Common myeloid progenitor, CD34-positive (primary cell): ENCODE measurements at places on chromosomes 11 and 22.

DNA sequence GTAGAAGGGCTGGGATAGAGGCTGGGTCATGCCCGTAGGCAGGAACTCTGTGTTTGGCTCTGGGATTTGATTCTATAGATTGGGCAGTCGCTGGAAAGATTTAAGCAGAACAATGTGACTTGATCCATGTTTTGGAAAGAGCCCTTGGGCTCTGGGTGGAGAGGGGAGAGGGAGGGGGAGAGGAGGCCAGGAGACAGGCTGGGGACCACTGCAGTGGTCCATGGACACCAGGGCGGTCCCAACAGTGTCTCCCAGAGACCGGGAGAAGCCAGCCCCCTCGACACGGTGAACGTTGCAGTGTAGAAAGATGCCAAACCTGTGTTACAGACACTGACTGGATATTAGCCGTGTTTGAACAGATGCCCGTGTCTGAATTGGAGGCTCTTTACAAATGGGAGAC, 19.5 kb downstream of the PVALB start:
- no peak for DNase-seq

GRCh38 chr11:363948-364761, 5.1 kb upstream of the B4GALNT4 start:
- peak; percentile 66 for DNase-seq

- peak; percentile 89 for DNase-seq
These were observed 1.4 kb downstream of the ASCL2 start for GRCh38 chr11:2268729-2269600.

- peak; percentile 40 for DNase-seq
These were observed 96.6 kb upstream of the POU2AF2 start for GRCh38 chr11:111148953-111149352.

GRCh38 chr22:37222440-37222971, 10.2 kb upstream of the SSTR3 start:
- DNase-seq = no peak

GRCh38 chr11:24064309-24064903, 432.4 kb upstream of the LUZP2 start:
- DNase-seq = no peak

DNA sequence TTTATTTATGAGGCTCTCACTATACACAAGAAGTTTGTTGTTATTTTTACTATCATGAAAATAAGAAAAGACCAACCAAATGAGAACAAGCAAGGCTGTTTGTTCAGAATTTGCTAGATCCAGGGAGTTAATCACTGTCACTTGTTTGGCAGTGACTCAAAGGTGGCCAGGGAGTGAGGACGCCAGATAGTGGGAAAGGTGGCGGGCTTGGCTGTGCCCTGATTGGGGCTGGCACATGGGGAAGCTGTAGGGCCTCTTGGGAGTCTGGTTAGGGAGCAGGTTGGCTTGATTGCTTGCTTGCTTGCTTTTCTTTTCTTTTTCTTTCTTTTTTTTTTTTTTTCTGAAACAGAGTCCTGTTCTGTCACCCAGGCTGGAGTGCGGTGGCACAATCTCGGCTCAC, 53.1 kb upstream of the SLC22A12 start:
- DNase-seq = peak; percentile 41

- DNase-seq = no peak
These were observed 9.4 kb downstream of the SLC5A12 start for GRCh38 chr11:26712497-26712896.

DNA sequence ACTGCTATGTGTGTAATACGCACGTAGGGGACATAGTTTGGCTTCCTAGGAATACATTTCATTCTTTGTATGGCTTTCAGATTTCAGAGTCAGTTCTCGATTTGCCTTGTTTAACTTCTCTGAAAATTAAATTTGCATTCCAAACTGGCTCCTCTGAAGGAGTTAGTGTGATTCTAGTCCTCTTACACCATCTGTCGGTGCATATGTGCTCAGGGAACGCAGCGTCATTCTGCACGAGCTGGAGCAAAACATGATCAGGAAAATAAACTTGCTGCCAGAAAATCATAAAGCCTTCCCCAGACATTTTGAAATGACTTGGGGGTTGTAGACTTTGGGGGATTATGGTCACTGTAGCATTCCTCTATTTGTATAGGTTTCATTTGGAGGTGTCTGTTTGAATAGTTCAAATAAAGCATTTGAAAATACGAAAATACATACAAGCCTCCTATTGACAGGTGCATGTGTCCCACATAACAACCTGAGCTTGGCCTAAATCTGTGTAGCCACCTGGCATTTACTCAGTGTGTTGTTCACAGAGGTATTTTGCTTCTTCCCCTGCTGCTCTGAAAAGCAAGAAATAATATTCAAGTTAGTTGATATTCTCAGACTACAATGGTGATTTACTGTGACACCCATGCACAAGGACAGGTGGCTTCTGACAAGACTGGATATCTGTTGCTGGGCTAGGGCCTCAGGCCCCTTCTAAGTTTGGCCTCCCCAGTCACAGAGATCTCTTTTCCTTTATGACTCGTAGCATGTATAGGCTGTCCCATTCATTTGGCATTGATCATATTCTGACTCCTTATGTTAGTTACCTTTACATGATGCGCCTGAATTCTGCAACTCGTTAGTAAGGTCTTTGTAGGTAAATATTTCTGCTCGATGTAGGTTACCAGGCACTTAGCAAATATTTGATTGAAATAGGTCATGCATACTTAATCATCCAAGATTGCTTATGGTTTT, 81.6 kb upstream of the SORL1-AS1 start:
- DNase-seq = peak; percentile 73

DNA sequence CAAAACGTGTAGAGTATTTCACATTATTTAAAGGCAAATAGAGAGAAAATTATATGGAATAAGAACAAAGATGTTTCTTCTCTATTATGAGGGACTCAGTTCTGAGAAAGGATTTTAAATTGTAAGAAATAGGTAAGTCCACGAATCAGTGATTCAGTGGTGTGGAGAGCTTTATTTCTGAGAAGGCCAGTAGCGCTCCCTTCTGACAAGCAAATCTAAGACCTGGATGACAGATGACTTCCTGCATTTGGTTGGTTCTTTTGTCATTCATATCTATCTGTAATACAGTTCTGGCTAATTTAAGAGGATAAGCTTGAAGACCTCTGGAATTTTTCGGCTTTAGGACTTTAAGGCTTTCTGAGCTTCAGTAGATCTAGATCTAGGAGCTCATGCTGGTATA, 7.0 kb downstream of the CD3E start:
- no peak for DNase-seq

- no peak for DNase-seq
These were observed 9.9 kb downstream of the FADS3 start for GRCh38 chr11:61881397-61881796.

- no peak for DNase-seq
These were observed 177.1 kb downstream of the LRRC4C start for GRCh38 chr11:41282395-41282794.

DNA sequence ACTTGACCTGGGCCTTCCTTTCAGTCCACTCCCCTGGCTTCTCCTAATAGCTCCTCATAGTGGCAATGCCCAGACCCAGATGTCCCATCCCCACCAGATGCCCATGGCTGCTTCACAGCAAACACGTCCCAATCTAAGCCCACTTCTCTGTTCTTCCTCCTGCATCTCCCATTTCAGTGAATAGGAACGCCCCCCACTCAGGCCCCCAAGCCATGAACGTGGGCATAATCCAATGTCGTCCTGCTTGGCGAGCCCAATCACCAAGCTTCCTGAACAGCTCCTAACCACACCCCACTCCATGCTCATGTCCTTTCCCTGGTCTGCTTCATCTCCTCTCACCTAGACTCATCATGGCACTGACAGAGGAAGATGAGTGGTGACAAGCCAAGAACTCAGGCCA, 8.9 kb downstream of the IL18BP start:
- no peak for DNase-seq

DNA sequence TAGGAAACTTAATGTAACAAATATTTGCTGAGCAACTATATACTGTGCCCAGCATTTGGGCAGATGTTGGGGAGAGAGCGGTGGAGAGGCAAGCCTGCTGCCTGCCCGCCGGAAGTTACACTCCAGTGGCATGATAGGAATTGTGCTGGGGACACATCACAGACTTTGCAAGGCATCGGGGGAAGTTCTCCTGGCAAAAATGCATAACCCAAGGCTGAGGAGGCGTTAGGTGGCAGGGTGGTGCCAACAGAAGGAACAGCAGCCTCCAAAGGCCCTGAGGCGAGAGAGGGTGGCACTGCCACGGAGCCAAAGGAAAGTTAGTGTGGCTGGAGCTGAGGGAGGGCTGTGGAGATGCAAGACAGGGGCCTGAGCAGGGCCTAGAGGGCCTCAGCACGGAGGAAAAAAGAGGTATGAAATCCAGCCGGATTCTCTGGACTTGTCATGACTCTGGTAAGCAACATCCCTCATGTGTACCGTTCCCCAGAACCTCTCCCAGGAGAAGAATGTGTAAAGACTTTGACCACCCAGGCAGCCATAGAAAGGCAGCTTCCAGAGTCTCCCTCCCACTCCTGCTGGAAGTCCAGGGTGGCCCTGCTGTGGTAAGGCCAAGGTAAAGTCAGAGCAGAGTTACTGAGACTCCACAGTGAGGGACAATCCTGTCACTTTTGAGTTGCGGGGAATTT, 76.1 kb upstream of the RAB1B start:
- no peak for DNase-seq

GRCh38 chr11:110497231-110497978, 67.7 kb downstream of the FDX1 start:
- DNase-seq = peak; percentile 57

DNA sequence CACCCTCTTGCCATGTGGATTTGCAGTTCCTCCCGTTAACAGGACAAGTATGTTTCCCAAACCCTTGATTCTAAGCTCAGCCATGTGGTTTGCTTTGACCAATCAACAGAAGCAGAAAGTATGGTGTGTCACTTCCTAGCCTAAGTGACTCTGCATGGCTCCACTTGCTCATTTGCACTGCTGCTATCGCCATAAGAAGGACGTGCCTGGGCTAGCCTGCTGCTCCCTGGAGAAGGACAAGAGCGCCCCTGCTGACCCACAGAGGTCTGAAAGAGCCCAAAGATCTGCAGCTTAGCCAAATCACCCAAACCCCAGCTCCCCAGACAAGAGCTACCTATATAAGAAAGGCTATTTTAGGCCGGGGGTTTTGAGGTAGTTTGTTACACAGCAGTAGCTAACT, 18.0 kb downstream of the TBRG1 start:
- DNase-seq = no peak

DNA sequence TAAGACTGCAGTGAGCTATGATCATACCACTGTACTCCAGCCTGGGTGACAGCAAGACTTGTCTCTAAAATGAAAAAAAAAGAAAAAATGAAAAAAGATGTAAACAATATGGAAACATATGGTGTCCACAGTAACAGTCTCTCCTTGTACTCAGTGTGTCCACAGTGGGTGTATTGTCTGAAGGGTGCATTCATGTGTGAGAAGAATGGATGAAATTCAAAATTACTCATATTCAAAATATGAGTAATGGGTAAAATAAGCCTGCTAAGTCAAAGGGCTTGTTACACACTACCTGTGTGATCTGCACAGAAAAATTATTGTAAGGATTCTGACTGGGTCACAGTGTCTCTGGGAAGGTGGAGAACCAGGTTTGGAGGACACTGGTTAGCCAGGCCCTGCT, 26.9 kb downstream of the PPFIA1 start:
- no peak for DNase-seq

GRCh38 chr11:131823772-131824171, 453.4 kb downstream of the NTM start:
- DNase-seq = no peak

DNA sequence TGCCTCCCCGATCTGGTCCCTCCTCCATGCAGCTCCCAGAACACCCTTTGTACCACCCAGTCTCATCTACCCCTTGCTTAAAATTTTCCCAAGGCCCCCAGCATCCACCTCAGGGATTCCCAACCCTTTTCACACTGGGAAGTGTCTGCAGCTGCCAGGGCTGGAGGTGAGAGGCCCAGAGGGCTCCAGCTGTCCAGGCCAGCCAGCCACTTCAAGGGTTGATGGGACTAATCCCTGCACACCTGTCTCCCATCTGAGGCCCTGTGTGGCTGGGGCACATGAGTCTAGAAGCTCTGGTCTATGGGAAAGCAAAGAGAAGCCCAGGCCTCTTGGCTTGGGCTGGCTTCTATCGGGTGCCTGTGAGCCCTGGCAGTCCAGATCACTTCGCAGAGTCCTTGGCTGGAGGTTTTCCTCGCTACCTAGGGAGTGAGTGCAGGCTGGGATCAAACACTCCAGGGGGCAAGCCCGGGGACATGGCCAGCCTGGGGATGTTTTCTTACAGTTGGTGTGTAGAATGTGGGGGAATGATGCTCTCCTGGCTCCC, 41.1 kb upstream of the TPBGL start:
- no peak for DNase-seq

- no peak for DNase-seq
These were observed 4.6 kb downstream of the MYH9 start for GRCh38 chr22:36383110-36383581.

DNA sequence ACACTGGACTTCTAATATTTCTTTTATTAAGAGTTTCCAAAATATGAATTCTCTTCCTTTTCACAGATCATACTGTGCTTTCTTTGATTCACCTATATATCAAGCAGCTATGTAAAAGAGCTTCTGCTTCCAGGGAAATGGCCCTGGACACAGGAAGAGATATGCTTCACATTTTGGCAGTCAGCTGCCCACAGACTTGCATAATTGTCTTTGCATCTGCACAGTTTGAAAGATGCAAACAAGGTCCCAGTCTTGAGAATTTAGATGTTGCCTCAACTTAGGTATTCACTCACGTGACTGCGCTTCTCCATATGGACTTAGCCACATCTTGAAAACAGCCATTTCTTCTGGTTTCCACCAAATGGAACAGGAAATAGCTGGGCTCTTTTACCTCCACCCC, 92.3 kb upstream of the POU2AF2 start:
- no peak for DNase-seq

GRCh38 chr11:22792497-22792896, 37.1 kb downstream of the SVIP start:
- DNase-seq = peak; percentile 8

DNA sequence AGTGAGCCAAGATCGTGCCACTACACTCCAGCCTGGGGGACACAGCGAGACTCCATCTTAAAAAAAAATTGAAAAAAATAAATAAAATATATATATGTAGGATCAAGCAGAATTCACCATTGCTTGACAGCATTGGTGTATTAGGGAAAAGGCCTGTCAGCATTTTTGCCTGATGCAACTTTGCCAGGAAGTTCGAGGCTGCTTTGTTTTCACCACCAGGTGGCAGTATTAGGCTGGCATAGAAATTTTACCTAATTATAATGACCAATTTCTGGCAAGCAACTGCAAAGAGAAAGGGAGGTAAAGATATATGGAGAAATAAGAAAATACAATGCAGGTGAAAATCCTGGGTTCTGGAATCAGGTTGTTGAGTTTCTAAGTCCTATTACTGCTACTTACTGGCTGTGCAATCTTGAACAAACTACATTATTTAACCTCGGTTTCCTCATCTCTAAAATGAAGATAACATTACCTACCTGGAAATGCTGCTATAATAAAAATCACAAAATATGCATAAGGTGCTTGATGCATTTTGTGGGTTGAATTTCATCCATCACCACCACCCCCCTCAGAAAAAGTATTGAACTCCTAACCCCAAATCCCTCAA, 24.7 kb downstream of the LAYN start:
- peak; percentile 64 for DNase-seq

DNA sequence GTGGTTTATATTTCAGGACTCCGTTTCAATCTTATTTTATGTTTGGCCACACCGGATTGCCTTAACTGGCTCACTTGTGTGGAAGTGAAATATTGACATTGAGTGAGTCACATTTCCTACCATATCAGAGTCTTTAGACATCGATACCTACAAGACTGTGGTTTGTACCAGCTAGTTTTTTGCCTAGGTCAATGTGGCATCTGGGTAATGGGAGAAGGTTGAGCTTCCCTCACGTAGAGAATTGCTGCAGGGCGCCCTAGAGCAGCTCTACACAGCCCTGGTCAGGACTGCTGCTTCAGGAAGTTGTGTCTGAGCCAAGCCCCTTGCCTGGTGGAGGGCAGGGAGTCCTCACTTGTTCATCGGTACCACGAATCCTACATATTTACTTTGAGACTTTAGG, 1.6 kb downstream of the GRAMD1B start:
- peak; percentile 28 for DNase-seq
